ENCODE measurements at places on chromosomes 13 and 19. TPM values are rescaled to one million over a fixed set of nuclear protein-coding genes. Genes with fewer than 3 reads are reported as not detected.

DNA sequence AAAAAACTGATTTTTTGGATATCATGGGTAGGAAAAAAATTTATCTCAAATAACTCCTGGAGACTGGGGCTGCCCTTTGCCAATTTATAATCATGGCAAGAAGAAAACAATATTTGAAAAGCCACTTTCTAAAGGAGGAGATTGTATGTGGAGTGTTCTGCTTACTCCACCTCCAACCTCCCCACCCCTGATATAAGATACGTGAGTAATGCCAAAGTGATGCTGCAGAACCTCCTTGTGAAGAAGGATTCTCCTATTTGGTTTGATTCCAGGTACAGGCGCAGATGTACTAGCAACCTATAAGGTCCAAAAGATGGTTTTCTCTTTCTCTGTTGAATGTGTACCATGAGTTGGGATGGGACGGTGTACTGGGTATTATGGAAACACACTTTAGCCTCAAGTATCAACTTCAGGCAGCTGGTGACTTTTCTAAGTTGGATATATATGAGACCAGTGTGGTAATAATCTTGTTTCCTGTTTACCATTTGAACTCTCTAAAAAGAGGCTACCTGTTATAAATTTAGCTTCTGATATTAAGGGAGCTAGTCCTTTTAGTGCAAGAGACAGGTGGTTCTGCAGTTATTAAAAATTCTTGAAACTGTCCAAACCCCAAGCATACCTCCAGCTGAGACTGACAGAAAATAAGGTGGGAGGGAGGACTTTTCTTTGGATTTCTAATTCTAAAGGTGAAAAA lies 724.0 kb upstream of the MIR17HG start:
- no peak overlapping the region for H3K4me3 ChIP-seq
- no peak for DNase-seq
- H3K4me1 ChIP-seq = no peaks in the 10 kb centered on the region
- no peak overlapping the region for H3K27ac ChIP-seq

DNA sequence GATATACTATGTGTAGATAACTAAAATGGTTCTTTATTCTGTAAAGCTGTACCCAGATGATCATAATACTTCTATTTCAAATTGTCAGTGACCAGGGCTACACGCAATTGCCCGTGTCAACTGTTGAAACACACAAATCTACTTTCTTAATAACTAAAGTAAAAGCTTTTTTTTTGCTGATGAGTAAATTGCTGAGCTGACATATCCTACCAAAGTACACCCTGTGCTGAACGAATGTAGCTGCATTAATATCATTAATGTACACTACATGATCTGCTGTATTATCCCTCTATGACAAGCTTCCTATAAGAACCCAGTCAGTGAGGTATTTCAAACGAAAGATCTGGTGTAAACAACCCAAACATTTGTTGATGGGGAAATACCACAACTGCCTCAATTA lies 827.2 kb upstream of the ATXN8OS start:
- no peaks in the 10 kb centered on the region for H3K4me1 ChIP-seq
- DNase-seq = no peak
- H3K27me3 ChIP-seq = no peaks in the 10 kb centered on the region
- H3K27ac ChIP-seq = no peak overlapping the region
- H3K4me3 ChIP-seq = no peak overlapping the region

- no peaks in the 10 kb centered on the region for H3K27me3 ChIP-seq
- H3K4me3 ChIP-seq = peak overlapping the region; percentile 68
- no peak for DNase-seq
- no peak overlapping the region for H3K27ac ChIP-seq
- H3K36me3 ChIP-seq = peaks cover 2% of the 10 kb centered on the region
Observed at GRCh38 chr19:4635754-4636116, 3.6 kb upstream of the TNFAIP8L1 start.

DNA sequence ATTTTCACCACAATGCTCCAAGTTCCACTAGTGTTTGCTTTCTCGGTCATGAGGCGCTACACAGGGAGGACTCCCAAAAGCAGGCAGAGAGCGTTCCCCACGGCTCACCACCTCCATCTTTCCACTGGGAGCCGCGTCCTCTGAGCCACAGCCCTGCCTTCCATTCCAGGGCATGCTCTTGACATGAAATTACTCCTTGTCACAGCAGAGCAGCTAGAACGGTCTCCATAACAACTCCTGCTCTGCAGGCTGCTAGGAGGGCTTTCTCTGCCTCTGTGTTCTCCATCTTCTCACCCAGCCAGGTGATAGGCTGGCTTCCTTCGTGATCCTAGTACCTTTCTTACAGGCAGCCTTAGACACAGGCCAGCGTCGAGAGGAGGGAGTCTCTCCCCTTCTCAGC lies 171.8 kb upstream of the UBL3 start:
- no peaks in the 10 kb centered on the region for H3K36me3 ChIP-seq
- no peak overlapping the region for H3K4me3 ChIP-seq
- peaks cover 3% of the 10 kb centered on the region for H3K27me3 ChIP-seq
- DNase-seq = no peak

The CLPTM1 gene
- 76.6 TPM for total RNA-seq

DNA sequence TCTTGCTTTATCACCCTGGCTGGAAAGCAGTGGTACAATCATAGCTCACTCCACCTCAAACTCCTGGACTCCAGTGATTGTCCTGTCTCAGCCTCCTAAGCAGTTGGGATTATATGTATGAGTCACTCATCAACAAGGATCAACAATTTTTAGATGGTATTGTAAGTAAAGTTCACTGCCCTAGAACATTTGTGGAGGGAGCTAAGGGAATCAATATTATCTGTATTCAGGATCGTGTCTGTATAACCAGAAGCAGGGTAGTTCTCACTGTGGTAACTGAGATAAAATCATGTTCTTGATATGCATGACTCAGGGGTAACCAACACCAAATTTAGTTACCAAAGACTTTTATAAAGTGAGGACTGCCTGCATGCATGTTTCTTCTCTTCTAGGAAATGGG lies 27.0 kb downstream of the ZMYM5 start:
- H3K27me3 ChIP-seq = no peaks in the 10 kb centered on the region
- peaks cover 6% of the 10 kb centered on the region for H3K4me1 ChIP-seq
- H3K27ac ChIP-seq = peak overlapping the region; percentile 65
- no peak overlapping the region for H3K4me3 ChIP-seq

DNA sequence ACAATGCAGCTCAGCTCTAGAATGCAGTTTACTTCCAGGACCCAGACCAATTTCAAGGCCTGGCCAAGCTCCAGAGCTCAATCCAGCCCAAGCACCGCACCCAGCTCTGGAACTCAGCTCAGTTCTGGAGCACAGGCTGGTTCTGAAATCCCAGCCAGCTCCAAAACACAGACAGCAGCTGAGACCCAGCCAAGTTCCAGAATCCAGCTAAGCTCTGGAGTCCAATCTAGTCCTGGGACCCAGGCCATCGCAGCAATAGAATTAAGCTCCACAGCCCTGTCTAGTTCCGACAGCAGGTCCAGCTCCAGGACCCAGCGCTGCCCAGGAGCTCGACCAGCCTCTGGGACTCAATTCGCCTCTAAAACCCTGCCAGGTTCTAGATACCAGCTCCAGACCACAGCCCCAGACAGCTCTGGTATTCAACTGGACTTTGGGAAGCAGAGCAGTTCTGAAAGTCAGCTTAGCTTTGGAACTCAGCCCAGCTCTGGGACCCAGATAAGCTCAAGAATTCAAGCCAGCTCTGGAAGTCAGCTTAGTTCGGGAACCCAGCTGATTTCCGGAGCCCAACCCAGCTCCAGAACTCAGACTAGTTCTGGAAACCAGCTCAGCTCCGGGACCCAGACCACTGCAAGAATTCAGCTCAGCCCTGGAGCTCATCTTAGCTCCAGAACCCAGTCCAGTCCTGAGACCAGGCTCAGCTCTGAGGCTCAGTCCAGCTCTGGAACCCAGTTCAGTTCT lies 6.8 kb downstream of the GIPC3 start:
- no peaks in the 10 kb centered on the region for H3K4me1 ChIP-seq
- H3K36me3 ChIP-seq = no peaks in the 10 kb centered on the region
- no peak overlapping the region for H3K27ac ChIP-seq
- H3K27me3 ChIP-seq = no peaks in the 10 kb centered on the region
- H3K4me3 ChIP-seq = no peak overlapping the region

DNA sequence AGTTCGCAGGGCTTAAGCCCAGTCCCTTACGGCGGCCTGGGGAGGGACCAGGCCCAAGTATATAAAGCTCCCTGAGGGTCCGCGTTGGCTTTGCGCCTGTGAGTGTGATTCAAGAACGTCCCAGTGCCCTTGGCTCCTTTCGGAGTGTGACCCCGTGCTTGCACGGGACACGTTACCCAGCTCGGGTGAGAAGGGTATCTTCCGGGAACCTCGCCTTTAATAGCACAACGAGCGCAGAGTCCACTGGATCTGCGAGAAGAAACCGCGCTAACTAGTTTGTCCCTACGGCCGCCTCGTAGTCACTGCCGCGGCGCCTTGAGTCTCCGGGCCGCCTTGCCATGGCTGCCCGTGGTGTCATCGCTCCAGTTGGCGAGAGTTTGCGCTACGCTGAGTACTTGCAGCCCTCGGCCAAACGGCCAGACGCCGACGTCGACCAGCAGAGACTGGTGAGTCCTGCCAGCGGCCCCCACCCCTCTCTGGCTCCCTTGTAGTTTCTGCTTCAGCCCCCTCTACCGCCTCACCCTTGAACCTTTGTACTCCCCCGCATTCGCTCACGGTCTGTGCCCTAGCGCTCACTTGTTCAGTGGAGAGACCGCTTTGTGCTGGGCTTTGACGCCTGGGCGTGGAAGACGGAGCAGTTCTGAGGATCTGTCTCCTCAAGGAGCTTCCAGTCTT lies at the start of gene DNAJC15:
Gene DNAJC15 (plus strand): TSS at position 298 of the 675 bp plus-strand sequence. CDS start 41 bp downstream, at position 339.
- H3K27me3 ChIP-seq = no peaks in the 10 kb centered on the region
- H3K4me1 ChIP-seq = peaks cover 24% of the 10 kb centered on the region
- H3K36me3 ChIP-seq = peaks cover 14% of the 10 kb centered on the region
- DNase-seq = peak; percentile 95
- peak within 1 kb of the TSS; percentile 94 for H3K27ac ChIP-seq

DNA sequence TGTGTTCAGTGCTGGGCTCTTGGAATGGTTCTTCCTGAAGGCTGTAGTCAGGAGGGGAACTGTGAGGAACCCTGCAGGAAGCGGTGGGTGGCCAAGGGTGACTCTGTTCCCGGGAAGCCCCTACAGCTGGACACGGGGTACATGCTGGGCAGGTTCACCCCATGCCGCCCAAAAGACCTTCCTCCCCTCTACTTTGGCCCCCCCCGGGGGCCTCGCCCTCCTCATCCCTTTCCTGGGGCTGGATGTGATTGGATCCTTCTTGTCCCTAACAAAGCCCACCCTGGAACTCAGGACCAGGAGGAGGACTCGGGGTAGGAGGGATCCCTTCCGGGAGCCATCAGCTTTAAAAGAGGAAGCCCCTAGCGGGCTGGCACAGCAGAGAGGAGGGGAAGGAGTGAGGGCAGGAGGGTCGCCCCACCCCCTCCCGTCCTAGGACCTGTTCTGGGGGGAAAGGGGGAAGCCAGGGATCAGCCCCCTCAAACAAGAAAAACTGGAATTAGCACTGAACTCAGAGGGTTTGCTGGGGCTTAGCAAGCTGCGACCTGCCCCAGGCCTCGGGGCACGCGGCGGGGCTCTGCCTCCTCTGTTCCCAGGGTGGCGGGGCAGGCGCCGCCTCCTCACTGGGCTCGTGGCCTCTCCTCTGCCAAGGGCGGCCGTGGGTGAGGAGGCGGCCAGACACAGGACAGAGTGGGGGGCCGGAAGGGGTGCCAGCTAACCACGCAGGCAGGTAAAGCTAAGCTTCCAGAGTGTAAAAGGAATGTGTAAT lies 4.0 kb downstream of the CEBPA start:
- DNase-seq = no peak
- H3K4me3 ChIP-seq = no peak overlapping the region
- no peak overlapping the region for H3K27ac ChIP-seq
- H3K27me3 ChIP-seq = peaks cover 33% of the 10 kb centered on the region
- no peaks in the 10 kb centered on the region for H3K4me1 ChIP-seq

DNA sequence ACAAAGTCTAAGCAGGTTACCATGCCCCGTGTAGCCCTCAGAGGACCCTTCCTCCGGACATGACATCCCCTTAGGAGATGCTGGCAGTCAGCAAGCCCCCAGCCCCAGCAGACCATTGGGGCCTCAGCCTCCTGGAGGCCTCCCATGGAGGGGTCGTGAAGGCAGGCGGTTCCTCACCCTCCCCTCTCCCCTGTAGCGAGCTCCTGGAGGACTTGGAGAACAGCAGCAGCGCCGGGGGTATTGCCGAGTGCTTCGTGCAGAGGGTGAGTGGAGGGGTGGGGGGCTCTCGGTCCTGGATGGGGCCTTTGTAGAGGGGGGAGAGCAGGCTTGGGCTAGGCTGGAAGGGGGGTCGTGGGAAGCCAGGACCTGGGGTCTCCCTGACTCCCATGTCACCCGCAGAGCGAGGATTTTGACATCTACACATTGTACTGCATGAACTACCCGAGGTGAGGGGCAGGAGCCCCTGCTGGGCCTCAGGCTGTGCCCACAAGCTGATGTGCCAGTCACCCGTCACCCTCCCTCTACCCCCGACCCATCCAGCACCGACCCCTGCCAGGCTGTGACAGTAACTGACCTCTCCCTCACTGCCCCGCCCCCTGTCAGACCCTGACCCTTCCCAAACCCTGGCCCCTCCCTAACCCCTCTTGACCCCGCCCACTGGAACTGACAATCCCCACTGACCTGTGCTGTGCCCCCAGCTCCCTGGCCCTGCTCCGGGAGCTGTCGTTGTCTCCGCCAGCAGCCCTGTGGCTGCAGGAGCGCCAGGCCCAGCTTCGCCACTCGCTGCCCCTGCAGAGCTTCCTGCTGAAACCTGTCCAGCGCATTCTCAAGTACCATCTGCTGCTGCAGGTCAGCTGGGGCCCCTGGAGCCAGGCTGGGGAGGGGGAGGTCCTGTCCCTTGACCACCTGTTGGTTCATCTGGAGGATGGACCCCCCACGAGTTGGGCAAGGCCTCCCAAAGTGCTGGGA lies 4.0 kb downstream of the PLEKHG2 start:
- H3K4me3 ChIP-seq = no peak overlapping the region
- H3K4me1 ChIP-seq = peaks cover 21% of the 10 kb centered on the region
- H3K36me3 ChIP-seq = peaks cover 20% of the 10 kb centered on the region
- H3K27me3 ChIP-seq = no peaks in the 10 kb centered on the region
- no peak for DNase-seq
- H3K27ac ChIP-seq = no peak overlapping the region
